Urinary bladder (tissue), 4 donors: ENCODE measurements at places on chromosomes 1 and 21.

GRCh38 chr1:36085126-36085525, 1.2 kb downstream of the TEKT2 start:
- DNase-seq = no peak

GRCh38 chr1:60753036-60753900, 329.1 kb upstream of the NFIA start:
- no peak for DNase-seq

GRCh38 chr1:74498901-74499300, 13.5 kb downstream of the LRRC53 start:
- no peak for DNase-seq

GRCh38 chr1:220924331-220924970, 45.2 kb downstream of the HLX start:
- DNase-seq = no peak
